ENCODE measurements at places on chromosomes 16 and 17.

GRCh38 chr16:8889893-8890548, 7.9 kb downstream of the LITAFD start:
- no peaks in the 10 kb centered on the region for H3K27me3 ChIP-seq
- H3K36me3 ChIP-seq: peaks cover 37% of the 10 kb centered on the region
- H3K4me3 ChIP-seq: no peak overlapping the region
- peaks cover 4% of the 10 kb centered on the region for H3K4me1 ChIP-seq
- H3K27ac ChIP-seq: no peak overlapping the region
- DNase-seq: no peak

DNA sequence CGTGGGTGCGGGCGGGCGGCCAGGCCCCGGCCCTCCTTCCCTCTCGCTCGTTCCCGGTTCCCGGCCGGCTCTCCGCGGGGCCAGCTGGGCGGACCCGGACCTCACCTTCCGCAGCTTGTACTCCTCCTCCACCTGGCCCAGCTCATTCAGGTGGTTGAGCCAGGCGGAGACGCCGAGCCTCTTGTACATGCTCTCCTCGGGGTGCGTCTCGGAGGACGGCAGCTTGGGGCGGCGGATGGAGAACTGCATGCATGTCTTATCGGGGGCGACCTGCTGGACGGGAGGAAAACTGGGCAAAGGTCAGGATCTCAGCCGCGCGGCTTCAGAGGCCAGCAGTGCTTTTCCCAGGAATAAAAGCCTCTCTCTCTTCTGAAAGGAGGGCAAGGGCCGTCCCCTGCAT, 85.4 kb downstream of the TBC1D16 start:
- H3K27ac ChIP-seq: no peak overlapping the region
- no peak for DNase-seq
- no peak overlapping the region for H3K4me3 ChIP-seq
- H3K4me1 ChIP-seq: no peaks in the 10 kb centered on the region
- no peaks in the 10 kb centered on the region for H3K36me3 ChIP-seq

DNA sequence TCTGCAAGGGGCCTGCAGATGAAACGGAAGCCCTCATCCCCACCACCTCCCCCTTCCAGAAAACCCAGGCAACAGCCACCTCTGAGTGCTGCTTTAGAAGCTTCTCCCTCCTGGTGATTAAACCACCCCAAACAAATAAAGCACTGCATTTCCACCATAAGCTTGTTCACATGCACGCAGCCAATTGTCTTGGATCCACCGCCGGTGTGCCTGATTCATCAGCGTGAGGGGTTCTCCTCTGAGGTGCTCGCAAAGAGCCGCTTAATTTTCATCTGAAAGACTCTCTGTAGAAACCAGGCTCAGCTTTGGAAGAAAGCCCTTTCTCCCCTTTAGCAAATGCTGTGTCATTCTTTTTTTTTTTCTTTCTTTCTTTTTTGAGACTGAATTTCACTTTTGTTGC, 155.2 kb upstream of the EEF2KMT start:
- DNase-seq: no peak
- no peak overlapping the region for H3K4me3 ChIP-seq
- H3K4me1 ChIP-seq: no peaks in the 10 kb centered on the region
- H3K27me3 ChIP-seq: no peaks in the 10 kb centered on the region
- no peak overlapping the region for H3K27ac ChIP-seq

DNA sequence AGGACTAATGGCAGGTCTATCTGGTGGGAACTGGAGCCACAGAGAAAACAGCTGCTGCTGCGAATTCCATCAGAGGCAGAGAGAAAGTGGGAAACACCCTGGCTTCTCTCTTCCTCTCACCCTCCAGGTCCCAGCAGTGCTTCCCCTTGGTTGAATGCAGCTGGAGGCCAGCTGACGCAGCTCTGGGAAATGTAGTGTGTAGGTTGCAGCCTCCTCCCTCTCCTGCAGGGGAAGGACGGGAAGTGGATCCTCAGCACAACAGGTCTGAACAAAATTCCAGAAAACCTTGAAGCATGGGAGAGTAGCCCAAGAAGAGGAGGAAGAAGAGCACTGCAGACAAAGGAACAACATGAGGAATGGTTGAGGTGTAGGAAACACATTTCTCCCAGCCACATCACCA, 67.8 kb upstream of the MMP2 start:
- H3K36me3 ChIP-seq: no peaks in the 10 kb centered on the region
- H3K4me1 ChIP-seq: no peaks in the 10 kb centered on the region
- no peaks in the 10 kb centered on the region for H3K27me3 ChIP-seq
- no peak for DNase-seq

- no peaks in the 10 kb centered on the region for H3K27me3 ChIP-seq
- no peaks in the 10 kb centered on the region for H3K4me1 ChIP-seq
- H3K4me3 ChIP-seq: no peak overlapping the region
- H3K36me3 ChIP-seq: no peaks in the 10 kb centered on the region
- no peak for DNase-seq
These were observed 45.7 kb upstream of the CSNK2A2 start for GRCh38 chr16:58243528-58244004.

DNA sequence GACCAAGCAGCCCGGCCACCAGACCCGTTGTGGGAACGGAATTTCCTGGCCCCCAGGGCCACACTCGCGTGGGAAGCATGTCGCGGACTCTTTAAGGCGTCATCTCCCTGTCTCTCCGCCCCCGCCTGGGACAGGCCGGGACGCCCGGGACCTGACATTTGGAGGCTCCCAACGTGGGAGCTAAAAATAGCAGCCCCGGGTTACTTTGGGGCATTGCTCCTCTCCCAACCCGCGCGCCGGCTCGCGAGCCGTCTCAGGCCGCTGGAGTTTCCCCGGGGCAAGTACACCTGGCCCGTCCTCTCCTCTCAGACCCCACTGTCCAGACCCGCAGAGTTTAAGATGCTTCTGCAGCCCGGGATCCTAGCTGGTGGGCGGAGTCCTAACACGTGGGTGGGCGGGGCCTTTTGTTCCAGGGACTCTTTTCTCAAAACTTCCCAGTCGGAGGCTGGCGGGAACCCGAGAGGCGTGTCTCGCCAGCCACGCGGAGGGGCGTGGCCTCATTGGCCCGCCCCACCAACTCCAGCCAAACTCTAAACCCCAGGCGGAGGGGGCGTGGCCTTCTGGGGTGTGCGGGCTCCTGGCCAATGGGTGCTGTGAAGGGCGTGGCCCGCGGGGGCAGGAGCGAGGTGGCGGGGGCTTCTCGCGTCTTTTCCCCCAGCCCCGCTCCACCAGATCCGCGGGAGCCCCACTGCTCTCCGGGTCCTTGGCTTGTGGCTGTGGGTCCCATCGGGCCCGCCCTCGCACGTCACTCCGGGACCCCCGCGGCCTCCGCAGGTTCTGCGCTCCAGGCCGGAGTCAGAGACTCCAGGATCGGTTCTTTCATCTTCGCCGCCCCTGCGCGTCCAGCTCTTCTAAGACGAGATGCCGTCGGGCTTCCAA, at the start of gene SLC2A4:
Gene SLC2A4 (plus strand): TSS at position 645 of the 879 bp plus-strand sequence. CDS start 217 bp downstream, at position 862.
- H3K4me1 ChIP-seq: peaks cover 22% of the 10 kb centered on the region
- H3K27me3 ChIP-seq: peaks cover 12% of the 10 kb centered on the region
- peak; percentile 76 for DNase-seq
- no peaks in the 10 kb centered on the region for H3K36me3 ChIP-seq
- H3K4me3 ChIP-seq: peak within 1 kb of the TSS; percentile 53
- peak within 1 kb of the TSS; percentile 24 for H3K27ac ChIP-seq

DNA sequence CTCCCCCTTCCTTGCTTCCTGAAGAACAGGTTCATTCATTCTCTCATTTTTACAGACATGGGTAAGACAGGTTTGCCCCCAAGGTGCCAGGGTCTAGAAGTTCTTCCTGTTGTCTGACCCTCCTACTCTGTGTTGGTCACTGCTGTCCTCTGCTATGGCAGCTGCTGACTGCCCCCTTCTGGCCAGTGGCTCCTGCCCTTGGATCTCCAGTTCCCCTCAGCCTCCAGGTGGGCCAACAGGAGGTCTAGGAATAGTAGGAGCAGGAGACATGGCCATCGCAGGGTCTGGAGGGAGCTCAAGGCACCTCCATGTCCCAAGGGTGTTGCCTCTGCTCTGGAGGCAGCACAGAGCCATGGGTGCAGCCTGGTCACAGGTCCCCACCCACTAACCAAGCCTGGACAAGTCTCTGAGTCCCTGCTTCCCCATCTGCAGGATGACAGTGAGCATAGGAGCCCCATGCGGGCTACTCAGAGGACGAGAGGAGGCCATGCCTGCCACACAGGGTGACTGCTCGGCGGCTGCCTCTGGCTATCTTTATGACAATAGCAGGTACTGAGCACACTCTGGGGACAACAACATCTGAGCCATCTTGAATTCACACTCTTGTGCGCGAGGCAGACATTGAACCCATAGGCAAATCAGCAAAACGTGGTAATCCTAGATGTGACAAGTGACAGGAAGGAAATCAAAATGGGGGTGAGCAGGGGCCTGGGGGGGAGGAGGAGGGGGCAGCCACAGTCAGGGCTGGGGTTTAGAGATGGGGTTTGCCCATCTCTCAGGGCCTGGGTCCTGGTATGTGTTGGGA, 27.0 kb upstream of the NXPH3 start:
- H3K4me1 ChIP-seq: no peaks in the 10 kb centered on the region
- no peak overlapping the region for H3K27ac ChIP-seq
- no peak for DNase-seq
- H3K4me3 ChIP-seq: no peak overlapping the region
- no peaks in the 10 kb centered on the region for H3K36me3 ChIP-seq

GRCh38 chr17:44037471-44037870, 22.7 kb upstream of the TMEM101 start:
- H3K27me3 ChIP-seq: no peaks in the 10 kb centered on the region
- H3K27ac ChIP-seq: no peak overlapping the region
- H3K36me3 ChIP-seq: peaks cover 44% of the 10 kb centered on the region
- no peak for DNase-seq
- H3K4me3 ChIP-seq: no peak overlapping the region
- no peaks in the 10 kb centered on the region for H3K4me1 ChIP-seq

DNA sequence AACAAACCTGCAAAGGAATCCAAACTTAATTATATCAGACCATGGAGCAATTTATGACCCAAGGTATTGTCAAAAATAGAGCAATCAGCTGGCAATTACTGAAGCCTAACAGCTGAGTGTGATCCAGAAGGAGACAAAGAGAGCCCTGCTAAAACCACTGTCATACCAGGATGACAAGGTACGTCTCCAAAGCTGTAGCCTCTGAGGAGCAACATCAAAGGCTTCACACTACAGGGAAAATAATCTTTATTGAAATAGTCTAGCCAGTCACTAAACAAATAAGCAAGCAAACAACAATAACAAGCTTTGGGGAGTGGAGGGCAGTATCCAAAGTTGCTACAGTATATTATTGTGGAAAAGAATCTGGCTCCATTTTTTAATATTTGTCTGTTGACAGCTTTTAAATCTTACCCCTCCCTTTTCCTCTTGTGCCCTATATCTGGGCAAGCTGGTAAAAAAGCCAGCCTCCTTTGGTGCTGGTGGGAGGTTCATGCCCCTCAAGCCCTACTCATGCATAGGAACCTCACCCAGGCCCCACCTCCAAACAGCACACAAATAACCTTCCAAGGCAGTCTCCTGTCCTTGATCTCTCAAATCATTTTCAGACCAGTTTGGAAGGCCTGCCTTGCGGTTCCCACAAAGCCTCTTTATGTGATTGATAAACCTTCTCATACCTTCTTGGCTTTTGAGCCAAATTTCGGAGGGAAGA, 73.7 kb downstream of the ITFG1 start:
- H3K27ac ChIP-seq: no peak overlapping the region
- H3K36me3 ChIP-seq: no peaks in the 10 kb centered on the region
- H3K4me3 ChIP-seq: no peak overlapping the region
- H3K27me3 ChIP-seq: no peaks in the 10 kb centered on the region

DNA sequence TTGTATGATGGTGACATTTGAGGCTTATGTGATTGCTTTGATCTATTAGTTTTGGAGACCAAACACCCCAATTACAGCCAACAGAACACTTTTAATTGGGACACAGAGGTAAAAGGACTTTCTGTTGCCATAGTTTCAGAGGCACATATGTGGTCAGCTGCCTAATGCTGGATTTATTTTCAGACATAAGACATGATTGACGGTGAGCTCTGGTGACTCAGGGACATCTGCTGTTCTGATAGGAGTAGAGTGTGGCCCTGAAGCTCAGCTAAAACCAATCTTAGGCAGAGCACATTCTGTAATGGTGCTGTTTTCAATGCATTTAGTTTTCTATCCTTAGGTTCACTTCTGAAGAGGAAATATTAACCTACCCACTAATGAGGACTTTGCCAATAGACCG, 247.1 kb downstream of the UTP18 start:
- H3K4me3 ChIP-seq: no peak overlapping the region
- no peaks in the 10 kb centered on the region for H3K4me1 ChIP-seq
- H3K27ac ChIP-seq: no peak overlapping the region
- peaks cover 3% of the 10 kb centered on the region for H3K27me3 ChIP-seq

GRCh38 chr16:79162977-79163376, 437.6 kb downstream of the MAF start:
- H3K27ac ChIP-seq: no peak overlapping the region
- H3K27me3 ChIP-seq: no peaks in the 10 kb centered on the region
- no peak overlapping the region for H3K4me3 ChIP-seq
- H3K4me1 ChIP-seq: no peaks in the 10 kb centered on the region

- peaks cover 62% of the 10 kb centered on the region for H3K36me3 ChIP-seq
- no peak overlapping the region for H3K4me3 ChIP-seq
- no peaks in the 10 kb centered on the region for H3K27me3 ChIP-seq
- H3K27ac ChIP-seq: no peak overlapping the region
- no peak for DNase-seq
These were observed 27.6 kb downstream of the SLC38A10 start for GRCh38 chr17:81267390-81268067.

GRCh38 chr16:72932050-72932449, 115.9 kb downstream of the ZFHX3 start:
- H3K27ac ChIP-seq: no peak overlapping the region
- H3K27me3 ChIP-seq: no peaks in the 10 kb centered on the region
- no peaks in the 10 kb centered on the region for H3K4me1 ChIP-seq
- DNase-seq: no peak

DNA sequence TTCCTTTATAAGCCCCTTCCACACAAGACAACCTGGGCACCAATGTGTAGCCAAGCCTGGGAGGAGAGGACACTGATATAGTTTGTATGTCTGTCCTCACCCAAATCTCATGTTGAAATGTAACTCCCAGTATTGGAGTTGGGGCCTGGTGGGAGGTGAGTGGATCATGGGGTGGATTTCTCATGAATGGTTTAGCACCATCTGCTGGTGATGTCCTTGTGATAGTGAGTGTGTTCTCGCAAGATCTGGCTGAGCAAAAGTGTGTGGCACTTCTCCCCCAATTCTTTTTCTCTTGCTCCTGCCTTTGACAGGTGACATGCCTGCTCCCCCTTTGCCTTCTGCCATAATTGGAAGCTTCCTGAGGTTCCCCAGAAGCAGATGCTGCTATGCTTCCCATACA, 135.8 kb downstream of the USP31 start:
- no peaks in the 10 kb centered on the region for H3K36me3 ChIP-seq
- no peaks in the 10 kb centered on the region for H3K4me1 ChIP-seq
- no peak for DNase-seq
- no peak overlapping the region for H3K27ac ChIP-seq
- no peak overlapping the region for H3K4me3 ChIP-seq

DNA sequence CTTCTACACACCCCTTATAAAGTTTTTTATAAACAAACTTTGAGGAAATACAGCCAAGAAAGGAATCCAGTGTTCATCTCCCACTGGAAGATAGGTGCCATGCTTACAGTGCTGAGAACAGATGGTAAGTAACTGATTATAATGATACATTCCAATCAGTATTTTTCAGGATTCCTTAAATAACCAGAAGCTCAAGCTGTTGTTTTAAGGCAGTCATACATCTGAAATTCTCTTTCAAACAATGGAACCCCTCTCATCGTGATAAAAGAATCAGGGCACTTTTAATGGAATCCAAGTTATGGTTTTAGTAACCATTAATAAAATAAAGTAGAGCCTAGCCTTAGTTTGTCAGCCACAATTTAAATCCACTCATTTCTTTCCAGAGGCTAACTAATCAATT, 56.1 kb upstream of the STAC2 start:
- no peak for DNase-seq
- H3K4me3 ChIP-seq: no peak overlapping the region
- peaks cover 11% of the 10 kb centered on the region for H3K36me3 ChIP-seq
- no peaks in the 10 kb centered on the region for H3K27me3 ChIP-seq
- H3K27ac ChIP-seq: no peak overlapping the region
